ENCODE measurements at places on chromosomes 11 and 22. TPM values are rescaled to one million over a fixed set of nuclear protein-coding genes. Genes with fewer than 3 reads are reported as not detected.

The PRODH gene
- total RNA-seq, result not detected

- DNase-seq, result peak; percentile 69
These were observed 35.4 kb upstream of the AMOTL1 start for GRCh38 chr11:94732617-94733281.

GRCh38 chr11:91761406-91762025 lies 463.1 kb upstream of the FAT3 start:
- DNase-seq, result no peak

The FOLH1 gene
- total RNA-seq, result not detected

- no peak for DNase-seq
These were observed 102.0 kb downstream of the INSC start for GRCh38 chr11:15216678-15217077.

GRCh38 chr22:49381595-49382450 lies 445.9 kb downstream of the BRD1 start:
- no peak for DNase-seq

The PRAME gene
- not detected for total RNA-seq

DNA sequence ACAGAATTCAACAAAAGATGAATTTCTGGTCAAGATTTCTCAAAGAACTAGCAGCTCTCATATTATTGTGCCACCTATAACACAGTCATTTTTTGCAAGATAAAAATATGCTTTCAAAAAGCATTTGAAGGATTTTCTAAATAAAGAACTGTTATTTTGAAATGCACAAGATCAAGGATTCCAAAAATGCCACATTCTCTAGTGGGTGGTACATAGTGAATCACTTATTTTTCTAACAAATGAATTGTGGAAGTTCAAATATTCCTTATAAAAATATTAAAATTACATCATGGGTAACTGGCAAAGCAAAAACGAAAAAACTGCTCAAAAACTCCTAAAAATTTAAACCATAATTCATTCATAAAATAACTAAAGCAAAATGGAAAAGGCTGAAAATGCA lies 2.1 kb downstream of the RNF141 start:
- no peak for DNase-seq

- peak; percentile 49 for DNase-seq
These were observed at the start of gene PPP2R1B for GRCh38 chr11:111765984-111766833. Gene PPP2R1B, minus strand, starts transcription at chr11:111766389. Its CDS starts 28 bp downstream, at chr11:111766361.

GRCh38 chr22:50089682-50090411 lies at the start of gene MOV10L1:
Gene MOV10L1, plus strand, starts transcription at chr22:50090006. Its CDS starts 83 bp downstream, at chr22:50090089.
- DNase-seq, result no peak

- DNase-seq, result no peak
These were observed 3.7 kb downstream of the PTPRCAP start for GRCh38 chr11:67433536-67434394.

GRCh38 chr11:128359515-128359914 lies 227.8 kb downstream of the ETS1 start:
- DNase-seq, result peak; percentile 30

- DNase-seq, result no peak
These were observed 11.8 kb downstream of the SAMM50 start for GRCh38 chr22:43967069-43967468.

The MMP20 gene
- total RNA-seq, result not detected

- no peak for DNase-seq
These were observed 764.2 kb downstream of the BRD1 start for GRCh38 chr22:49063545-49063890.

DNA sequence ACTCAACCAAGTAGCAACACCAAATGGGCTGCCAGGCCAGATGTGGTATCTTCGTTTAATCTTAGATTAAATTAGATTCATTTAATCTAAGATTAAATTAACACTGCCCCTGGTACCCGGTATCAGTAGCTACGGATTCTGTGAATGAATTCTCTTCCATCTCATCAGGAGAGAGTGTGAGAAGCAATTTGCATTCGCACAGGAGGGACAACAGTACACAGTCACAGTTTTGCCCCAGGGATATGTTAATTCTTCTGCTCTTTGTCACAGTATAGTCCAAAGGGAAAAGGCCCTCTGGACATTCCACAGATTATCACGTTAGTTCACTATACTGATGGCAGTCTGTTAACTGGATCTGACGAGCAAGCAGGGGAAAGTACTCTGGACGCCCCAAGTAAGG lies 22.9 kb downstream of the ASCL2 start:
- DNase-seq, result no peak

DNA sequence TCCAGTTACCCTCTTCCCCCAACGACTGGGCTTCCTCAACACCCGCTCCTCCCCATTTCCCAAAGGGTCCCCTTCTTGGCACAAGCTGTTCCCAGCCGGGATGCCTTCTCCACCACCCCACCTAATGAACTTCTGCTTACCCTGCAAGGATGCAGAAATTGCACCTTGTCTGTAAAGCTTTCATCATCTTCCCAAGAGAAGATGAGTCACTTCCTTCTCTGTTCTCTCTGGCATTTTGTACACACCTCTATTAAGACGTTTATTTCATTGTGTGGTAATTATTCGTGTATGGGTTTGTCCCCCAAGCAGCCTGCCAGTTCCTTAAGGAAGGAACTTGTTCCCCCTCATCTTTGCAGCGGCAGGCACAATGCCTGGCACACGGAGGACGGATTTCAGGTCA lies 351.1 kb downstream of the CADM1 start:
- no peak for DNase-seq

GRCh38 chr22:39351689-39352214 lies 2.0 kb downstream of the SYNGR1 start:
- DNase-seq, result peak; percentile 50

The ISX gene
- total RNA-seq, result not detected

GRCh38 chr11:1651411-1651980 lies 21.9 kb downstream of the KRTAP5-5 start:
- DNase-seq, result no peak

The HTR3A gene
- not detected for total RNA-seq

- peak; percentile 25 for DNase-seq
These were observed 75.1 kb downstream of the KIRREL3 start for GRCh38 chr11:126925321-126926093.

GRCh38 chr11:35794850-35795249 lies 132.3 kb downstream of the TRIM44 start:
- peak; percentile 80 for DNase-seq

The OR10G4 gene
- not detected for total RNA-seq

The MACROD1 gene
- total RNA-seq, result 11.2 TPM

The GAL gene
- total RNA-seq, result 11.3 TPM

- no peak for DNase-seq
These were observed 23.5 kb downstream of the TP53AIP1 start for GRCh38 chr11:128919216-128919615.

DNA sequence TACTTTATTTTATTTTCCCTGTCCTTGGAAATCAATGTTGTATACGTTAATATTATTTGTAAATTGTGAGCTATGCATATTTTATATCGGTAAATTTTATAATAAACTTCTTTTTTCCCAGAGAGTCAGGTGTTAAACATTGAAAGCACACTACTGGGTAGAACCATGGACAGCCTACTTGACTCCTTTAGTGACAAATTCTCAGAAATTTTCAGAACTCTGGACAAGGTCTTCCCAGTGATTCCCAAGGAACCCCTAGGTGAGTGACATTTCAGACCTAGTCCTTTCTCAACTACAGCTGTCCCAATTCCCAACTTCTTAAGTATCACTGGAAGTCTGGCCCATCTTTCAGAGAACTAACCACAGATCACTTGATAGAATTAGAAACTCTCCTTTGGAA lies 107.2 kb downstream of the RCN1 start:
- no peak for DNase-seq

- peak; percentile 35 for DNase-seq
These were observed 747.9 kb downstream of the OPCML start for GRCh38 chr11:132784441-132784840.

The INS gene
- total RNA-seq, result not detected

- DNase-seq, result no peak
These were observed 564.5 kb upstream of the ISX start for GRCh38 chr22:34501366-34501965.

The OR2D2 gene
- not detected for total RNA-seq

The OOSP3 gene
- not detected for total RNA-seq

- no peak for DNase-seq
These were observed at the start of gene KCNJ5 for GRCh38 chr11:128890543-128891368. Gene KCNJ5, plus strand, starts transcription at chr11:128891356. Its CDS starts 19,918 bp downstream, at chr11:128911274.

- DNase-seq, result no peak
These were observed 11.0 kb upstream of the CCDC34 start for GRCh38 chr11:27373856-27374602.

- no peak for DNase-seq
These were observed 78.8 kb downstream of the MYEOV start for GRCh38 chr11:69372589-69373250.

The OR5P2 gene
- total RNA-seq, result not detected

DNA sequence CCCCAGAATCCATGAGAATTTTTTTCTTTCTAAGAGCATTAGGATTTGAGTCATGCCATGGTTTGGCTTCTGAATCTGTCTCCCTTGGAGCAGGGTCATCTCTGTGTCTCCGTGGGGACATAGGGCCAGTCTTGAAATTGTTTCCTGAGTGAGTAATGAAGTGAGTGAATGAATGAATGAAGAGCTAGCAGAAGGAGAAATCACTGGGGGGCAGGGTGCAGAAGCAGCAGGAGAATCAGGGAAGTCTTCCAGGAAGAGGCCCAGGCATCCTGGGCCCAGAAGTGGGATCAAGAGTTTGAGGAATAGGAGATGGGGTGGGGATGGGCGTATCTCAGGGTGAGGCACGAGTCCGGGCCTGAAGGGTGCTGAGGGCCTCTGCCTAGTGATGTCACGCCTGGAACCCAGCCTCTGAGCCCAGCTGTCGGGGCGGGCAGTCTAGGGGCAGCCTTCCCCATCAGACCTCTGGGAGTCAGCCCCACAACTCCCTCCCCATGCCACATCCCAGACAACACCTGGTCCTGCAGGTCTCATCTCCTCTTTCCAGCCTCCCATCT lies 12.5 kb upstream of the MGAT3 start:
- DNase-seq, result no peak

- no peak for DNase-seq
These were observed 58.6 kb downstream of the UVRAG start for GRCh38 chr11:75873417-75874221.

The KCNJ11 gene
- not detected for total RNA-seq

The UPB1 gene
- total RNA-seq, result 0.07 TPM

The OR2AT4 gene
- total RNA-seq, result not detected

DNA sequence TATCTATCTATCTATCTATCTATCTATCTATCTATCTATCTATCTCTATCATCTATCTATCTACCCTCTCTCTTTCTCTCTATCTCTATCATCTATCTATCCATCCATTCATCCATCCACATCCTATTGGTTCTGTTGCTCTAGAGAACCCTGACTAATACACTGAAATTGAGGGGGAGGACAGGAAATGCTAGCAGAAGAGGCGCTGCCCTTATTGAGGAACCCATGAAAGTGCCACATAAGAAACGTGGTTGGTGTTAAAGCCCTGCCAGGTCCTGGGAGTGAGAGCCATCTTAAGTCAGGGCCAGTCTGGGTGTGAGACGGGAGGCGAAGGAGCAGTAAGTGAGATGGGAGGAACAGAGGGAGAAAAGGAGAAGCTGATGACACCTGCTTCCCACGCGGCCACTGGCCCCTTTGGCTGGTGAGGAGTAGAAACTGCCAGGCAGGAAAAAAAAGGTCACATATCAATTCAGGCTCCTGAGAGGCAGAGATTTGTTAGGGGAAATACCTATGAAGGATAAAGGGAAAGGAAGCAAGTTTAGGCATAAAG lies 87.9 kb upstream of the PLET1 start:
- DNase-seq, result no peak

- no peak for DNase-seq
These were observed 53.5 kb downstream of the COMMD9 start for GRCh38 chr11:36235750-36236149.

DNA sequence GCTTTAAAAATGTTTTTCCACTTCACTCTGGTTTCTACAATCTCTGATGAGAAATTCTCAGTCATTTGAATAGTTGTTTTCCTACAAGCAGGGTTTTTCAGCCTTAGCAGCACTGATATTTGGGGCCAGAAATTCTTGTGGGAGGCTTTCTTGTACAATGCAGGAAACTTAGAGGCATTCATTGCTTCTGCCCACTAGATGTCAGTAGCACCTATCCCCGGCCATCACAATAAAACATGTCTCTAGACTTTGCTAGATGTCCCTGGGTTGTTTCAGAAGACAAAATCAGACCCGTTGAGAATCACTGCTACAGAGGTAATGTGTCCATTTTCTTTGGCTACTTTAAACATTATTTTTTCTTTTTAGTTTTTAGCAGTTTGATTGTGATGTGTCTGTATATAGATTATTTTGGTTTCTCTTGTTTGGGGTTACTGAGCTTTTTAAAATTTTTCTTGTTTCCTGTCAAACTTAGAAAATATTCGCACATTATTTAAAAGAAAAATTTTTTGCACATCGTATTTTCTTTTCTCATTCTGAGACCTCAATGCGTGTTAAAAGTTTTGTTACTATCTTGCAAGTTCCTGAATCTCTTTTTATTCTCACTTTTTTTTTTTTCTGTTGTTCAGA lies 60.8 kb upstream of the CCDC179 start:
- DNase-seq, result peak; percentile 40

DNA sequence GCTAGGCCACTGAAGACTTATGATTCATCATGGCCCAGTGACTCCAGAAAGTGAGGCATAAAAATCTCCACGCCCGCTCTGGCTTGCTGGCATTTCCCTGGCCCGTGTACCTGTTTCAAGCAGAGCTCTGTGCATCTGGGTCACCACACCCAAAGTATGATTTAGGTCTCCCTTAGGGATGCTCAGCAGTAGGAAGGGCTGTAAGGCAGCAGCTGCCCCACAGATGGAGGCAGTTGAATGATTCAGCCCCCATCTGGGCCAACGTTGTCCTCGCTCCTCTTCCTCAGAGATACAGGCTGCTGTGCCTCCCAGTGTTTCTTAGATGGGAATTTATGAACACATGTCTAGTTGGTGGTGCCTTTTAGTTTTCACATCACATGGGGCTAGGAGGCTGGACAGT lies 21.6 kb downstream of the GPR83 start:
- DNase-seq, result no peak

The TCN1 gene
- not detected for total RNA-seq

GRCh38 chr11:46475926-46476545 lies 84.5 kb upstream of the CHRM4 start:
- no peak for DNase-seq

GRCh38 chr11:102026217-102026616 lies 21.0 kb upstream of the CFAP300 start:
- DNase-seq, result no peak

DNA sequence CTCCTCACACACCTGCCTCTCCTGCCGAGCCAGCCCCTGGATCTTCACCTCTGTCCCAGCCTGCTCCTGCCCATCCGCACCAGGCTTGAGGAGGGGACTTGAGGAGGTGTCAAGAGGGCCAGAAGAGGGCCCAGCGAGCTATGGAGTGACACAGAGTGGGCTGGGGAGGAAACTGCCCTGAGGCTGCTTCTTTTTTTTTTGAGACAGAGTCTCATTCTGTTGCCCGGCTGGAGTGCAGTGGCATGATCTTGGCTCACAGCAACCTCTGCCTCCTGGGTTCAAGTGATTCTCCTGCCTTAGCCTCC lies 21.9 kb upstream of the CDON start:
- no peak for DNase-seq

DNA sequence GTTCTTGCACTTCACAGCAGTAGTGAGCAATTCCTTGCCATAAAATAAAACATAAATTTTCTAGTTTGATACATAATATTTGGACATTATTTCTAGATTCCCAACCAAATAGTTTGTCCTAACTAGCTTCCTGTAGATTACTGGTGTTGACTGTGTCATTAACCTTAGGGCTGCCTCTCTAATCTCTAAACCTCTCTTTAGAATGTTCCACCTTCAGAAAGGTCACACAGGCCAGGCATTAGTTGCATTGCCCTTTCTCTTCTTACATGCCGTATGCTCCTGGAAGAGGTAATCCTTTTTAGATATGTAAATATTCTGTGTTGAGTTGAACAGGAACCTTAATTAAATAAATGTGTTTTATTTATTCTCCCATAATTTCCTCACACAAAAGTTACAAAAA lies 904.9 kb upstream of the CNTN5 start:
- DNase-seq, result no peak

All from HFFc6 (cell line).